Mucosa of gallbladder (tissue), 1 donor: ENCODE measurements at places on chromosomes 4 and X. TPM values are rescaled to one million over a fixed set of nuclear protein-coding genes. Genes with fewer than 3 reads are reported as not detected.

The SYTL5 gene
- total RNA-seq, result 3.1 TPM

The CSAG1 gene
- not detected for total RNA-seq

The OGT gene
- total RNA-seq, result 139 TPM

The AMER1 gene
- 6.0 TPM for total RNA-seq

The LRPAP1 gene
- total RNA-seq, result 227 TPM

DNA sequence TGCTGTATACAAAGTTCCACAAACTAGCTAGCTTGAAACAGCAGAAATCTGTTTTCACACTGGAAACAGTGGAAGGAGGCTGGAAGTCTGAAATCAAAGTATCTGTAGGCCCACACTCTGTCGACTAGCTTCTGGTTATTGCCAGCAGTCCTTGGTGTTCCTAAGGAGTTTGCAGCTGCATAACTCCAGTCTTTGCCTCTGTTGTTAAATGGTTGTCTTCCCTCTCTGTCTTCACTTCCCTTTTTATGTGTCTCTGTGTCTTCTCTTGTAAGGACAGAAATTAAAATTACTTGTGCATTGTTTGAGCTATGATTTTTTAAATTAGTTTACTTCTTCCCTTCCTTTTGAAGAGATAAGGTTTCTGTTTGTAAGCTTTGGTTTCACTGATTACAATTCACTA lies 8.2 kb downstream of the MTHFD2L start:
- DNase-seq, result no peak

DNA sequence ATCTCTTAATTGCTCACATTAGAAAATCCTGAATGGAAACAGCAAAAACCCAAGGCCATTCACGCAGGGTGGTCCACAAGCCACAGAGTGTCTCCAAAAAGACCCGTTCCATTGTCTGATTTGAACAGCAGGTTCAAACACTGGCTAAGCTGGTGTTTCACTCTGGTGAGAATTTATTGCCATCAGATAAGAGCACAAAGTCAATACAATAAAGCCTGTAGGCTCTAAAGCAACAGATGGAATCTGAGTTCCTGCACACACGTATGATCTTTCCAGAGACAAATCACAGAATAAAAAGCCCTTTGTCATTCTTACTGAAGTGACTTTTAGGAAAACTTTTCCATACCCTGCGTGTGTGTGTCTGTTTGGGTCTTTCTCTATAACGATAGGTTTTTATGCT lies 5.1 kb upstream of the SFRP2 start:
- no peak for DNase-seq

GRCh38 chr4:8316251-8316771 lies 46.8 kb downstream of the HTRA3 start:
- DNase-seq, result no peak

- DNase-seq, result no peak
These were observed 276.0 kb downstream of the HS3ST1 start for GRCh38 chr4:11152684-11153083.
